ENCODE measurements at places on chromosomes 7 and 10.

DNA sequence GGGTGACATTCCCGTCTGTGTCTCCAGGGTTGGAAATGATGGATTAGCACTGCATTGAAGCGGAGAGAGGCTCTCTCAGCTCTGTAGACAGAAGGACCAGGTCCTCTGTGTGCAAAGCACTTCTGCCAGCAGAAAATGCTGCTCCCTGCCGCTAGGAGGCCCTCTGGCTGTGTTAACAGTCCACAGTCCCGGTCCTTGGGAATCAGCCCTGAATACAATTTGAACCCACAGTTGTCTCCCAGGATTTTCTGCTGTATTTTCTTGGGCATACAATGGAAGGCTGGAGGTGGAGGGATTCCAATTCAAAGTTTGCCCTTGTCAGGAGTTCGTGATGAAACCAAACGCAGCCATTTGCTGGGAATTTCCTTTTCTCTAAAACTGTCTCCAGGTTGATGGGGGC, 205.2 kb downstream of the GLRX3 start:
- peak; percentile 80 for DNase-seq

DNA sequence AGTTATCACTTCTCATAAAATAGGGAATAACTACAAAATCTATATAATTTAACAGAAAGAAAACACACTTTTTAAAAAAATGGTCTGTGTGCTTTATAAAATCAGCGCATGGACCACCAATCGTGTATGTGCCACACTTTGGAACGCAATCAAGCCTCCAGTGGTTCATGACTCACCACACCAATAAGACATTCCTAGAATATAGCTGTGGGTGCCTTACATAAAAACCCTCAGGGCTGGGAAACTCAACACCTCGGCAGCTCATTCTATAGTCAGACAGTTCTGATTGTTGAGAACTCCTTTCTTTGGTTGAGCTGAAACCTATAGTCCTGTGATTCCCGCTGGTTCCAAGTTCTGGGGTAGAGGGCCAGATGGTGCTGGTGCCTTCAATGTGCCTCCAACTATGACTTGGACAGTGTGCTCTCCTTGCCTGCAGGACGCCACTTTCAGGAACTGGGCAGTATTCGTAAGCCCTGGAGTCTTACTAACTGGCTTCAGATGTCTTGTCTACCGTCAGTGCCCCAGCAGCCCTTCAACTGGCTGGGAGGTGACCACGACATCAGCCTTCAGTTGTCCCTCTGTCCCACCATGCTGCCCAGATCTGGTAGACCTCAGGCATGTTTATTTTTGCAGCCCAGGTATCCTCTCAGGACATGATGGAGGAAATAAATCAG, 135.7 kb upstream of the GDF10 start:
- no peak for DNase-seq

- no peak for DNase-seq
These were observed 83.3 kb downstream of the PHTF2 start for GRCh38 chr7:77881871-77882270.

- no peak for DNase-seq
These were observed 13.9 kb downstream of the OSBPL3 start for GRCh38 chr7:24965831-24966708.

GRCh38 chr10:78196964-78197363, 163.3 kb downstream of the RPS24 start:
- DNase-seq, result no peak
